Naive B cell (primary cell): ENCODE measurements at places on chromosomes 1 and 21.

DNA sequence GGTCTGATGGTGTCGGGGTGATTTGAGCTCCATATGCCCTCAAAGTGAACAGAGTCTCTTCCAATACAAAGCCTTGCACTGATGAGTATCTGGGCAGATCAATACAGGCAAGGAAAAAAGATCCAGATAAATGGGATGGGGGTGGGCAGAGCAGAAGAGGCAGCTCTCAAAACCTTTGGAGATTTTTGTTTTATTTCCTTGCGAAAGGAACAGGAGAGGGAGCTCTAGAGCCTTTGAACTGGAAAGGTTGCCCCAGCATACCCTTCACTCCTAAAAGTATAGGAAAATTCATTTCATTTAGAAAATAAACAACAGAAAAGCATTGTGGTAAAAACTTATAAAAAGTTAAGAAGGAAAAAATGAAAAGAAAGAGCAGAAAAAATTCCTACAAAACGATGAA is 31.4 kb upstream of the OLIG2 start:
- no peaks in the 10 kb centered on the region for H3K4me1 ChIP-seq
- H3K27ac ChIP-seq: no peak overlapping the region
- H3K4me3 ChIP-seq: no peak overlapping the region
- H3K36me3 ChIP-seq: no peaks in the 10 kb centered on the region
- no peak for DNase-seq
- H3K27me3 ChIP-seq: peaks cover 50% of the 10 kb centered on the region

- no peaks in the 10 kb centered on the region for H3K27me3 ChIP-seq
- no peak overlapping the region for H3K4me3 ChIP-seq
- no peaks in the 10 kb centered on the region for H3K4me1 ChIP-seq
Observed at GRCh38 chr1:73034271-73034670, 751.9 kb upstream of the NEGR1 start.

GRCh38 chr1:61583703-61584102 is 141.2 kb downstream of the TM2D1 start:
- no peak overlapping the region for H3K27ac ChIP-seq
- no peak overlapping the region for H3K4me3 ChIP-seq
- no peaks in the 10 kb centered on the region for H3K4me1 ChIP-seq
- no peaks in the 10 kb centered on the region for H3K36me3 ChIP-seq

DNA sequence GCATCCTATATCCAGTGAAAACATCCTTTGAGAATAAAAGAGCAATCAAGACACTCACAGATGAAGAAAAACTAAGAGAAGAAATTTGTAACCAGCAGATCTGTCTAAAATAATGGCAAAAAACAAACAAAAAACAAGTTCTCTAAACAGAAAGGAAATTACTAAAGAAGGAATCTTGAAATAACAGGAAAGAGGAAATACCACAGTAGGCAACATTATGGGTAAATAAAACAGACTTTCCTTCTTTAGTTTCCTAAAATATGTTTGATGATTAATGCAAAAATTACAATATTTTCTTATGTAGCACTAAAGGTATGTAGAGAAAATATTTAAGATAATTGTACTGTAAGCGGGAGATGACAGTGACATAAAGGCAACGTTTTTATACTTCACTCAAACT is 23.5 kb downstream of the SLC19A1 start:
- no peaks in the 10 kb centered on the region for H3K4me1 ChIP-seq
- no peak overlapping the region for H3K4me3 ChIP-seq
- H3K27ac ChIP-seq: no peak overlapping the region
- no peak for DNase-seq

- no peak for DNase-seq
- H3K4me3 ChIP-seq: no peak overlapping the region
- H3K36me3 ChIP-seq: no peaks in the 10 kb centered on the region
- H3K4me1 ChIP-seq: no peaks in the 10 kb centered on the region
- no peaks in the 10 kb centered on the region for H3K27me3 ChIP-seq
Observed at GRCh38 chr21:45804809-45805313, 161.3 kb downstream of the PCBP3 start.

GRCh38 chr21:42525676-42526378 is 12.2 kb downstream of the SLC37A1 start:
- H3K27ac ChIP-seq: peak overlapping the region; percentile 100
- H3K36me3 ChIP-seq: peaks cover 22% of the 10 kb centered on the region
- H3K4me1 ChIP-seq: peaks cover 74% of the 10 kb centered on the region
- no peaks in the 10 kb centered on the region for H3K27me3 ChIP-seq

DNA sequence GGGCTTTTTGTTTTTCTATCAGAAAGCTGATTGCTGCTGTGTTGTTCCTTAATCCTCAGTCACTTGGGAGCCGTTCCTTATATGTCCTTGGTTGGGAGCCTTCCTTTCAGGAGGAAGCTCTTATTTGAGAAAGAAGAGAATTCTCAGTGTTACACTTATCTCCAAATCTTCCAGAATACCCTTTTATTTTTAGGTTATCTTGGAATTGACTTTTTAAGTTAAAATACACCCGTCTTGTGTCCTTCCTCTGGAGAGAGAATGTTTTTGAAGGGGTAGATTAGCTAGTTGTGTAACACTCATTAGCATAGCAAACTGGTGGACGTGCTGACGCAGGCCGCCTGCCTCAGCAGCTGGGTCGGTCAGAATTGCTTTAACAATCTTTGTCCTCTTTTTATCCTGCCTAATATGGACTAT is 42.1 kb downstream of the LRRC8B start:
- H3K27ac ChIP-seq: no peak overlapping the region
- H3K4me3 ChIP-seq: no peak overlapping the region
- no peak for DNase-seq
- peaks cover 20% of the 10 kb centered on the region for H3K36me3 ChIP-seq

- H3K27ac ChIP-seq: no peak overlapping the region
- peaks cover 8% of the 10 kb centered on the region for H3K27me3 ChIP-seq
- H3K4me3 ChIP-seq: no peak overlapping the region
- H3K36me3 ChIP-seq: no peaks in the 10 kb centered on the region
Observed at GRCh38 chr1:51605961-51606723, 10.8 kb upstream of the OSBPL9 start.

DNA sequence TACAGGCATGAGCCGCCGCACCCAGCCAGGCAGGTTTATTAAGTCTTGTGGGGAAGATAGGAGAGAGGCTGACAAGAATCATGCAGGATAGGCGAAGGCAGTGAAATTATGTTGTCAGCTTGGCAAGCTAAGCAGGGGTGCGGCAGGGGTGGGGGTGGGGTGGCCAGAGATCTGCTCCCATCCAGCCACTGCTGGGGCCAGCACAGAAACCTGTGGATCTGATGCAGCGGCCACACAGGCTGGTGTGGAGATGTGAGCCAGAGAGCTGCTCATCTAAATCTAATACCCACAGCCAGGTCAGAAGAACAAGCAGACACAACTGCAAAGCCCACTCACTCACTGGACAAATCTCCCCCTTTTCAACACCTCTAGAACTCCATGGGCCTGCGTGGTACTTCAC is 68.7 kb downstream of the KCTD3 start:
- no peak for DNase-seq
- peaks cover 5% of the 10 kb centered on the region for H3K27me3 ChIP-seq
- H3K27ac ChIP-seq: no peak overlapping the region
- no peaks in the 10 kb centered on the region for H3K4me1 ChIP-seq

DNA sequence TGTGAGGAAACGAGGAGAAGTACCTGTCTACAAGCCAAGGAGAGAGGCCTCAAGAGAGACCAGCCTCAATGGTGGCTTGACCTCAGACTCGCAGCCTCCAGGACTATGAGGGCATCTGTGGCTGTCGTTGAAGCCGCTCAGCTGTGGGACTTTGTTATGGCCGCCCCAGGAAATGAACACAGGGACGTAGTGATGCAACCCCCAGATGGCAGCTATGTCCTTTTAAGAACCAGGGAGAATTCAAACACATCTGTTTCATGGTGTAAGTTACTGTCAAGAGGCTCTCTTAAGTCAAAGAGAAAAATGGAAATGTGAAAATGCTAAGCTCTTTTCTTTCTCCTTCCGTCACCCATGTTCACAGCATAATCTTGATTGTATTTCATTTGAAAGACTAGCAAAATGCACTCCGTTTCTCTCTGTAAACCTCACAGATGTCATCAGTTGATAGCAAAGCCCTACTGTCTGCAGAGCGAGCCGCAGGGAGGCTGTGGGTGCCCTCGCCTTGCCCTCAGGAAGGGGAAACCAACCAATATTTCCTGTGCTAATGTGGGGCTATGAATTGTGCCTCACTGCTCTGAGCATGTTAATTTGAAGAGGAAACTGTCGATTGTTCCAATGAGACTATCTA is 21.3 kb downstream of the UBASH3A start:
- peaks cover 22% of the 10 kb centered on the region for H3K4me1 ChIP-seq
- H3K27me3 ChIP-seq: peaks cover 44% of the 10 kb centered on the region
- H3K4me3 ChIP-seq: peak overlapping the region; percentile 77

GRCh38 chr1:19564366-19564765 is 79.0 kb upstream of the CAPZB start:
- H3K27me3 ChIP-seq: no peaks in the 10 kb centered on the region
- H3K36me3 ChIP-seq: no peaks in the 10 kb centered on the region
- H3K4me1 ChIP-seq: no peaks in the 10 kb centered on the region
- no peak overlapping the region for H3K27ac ChIP-seq

DNA sequence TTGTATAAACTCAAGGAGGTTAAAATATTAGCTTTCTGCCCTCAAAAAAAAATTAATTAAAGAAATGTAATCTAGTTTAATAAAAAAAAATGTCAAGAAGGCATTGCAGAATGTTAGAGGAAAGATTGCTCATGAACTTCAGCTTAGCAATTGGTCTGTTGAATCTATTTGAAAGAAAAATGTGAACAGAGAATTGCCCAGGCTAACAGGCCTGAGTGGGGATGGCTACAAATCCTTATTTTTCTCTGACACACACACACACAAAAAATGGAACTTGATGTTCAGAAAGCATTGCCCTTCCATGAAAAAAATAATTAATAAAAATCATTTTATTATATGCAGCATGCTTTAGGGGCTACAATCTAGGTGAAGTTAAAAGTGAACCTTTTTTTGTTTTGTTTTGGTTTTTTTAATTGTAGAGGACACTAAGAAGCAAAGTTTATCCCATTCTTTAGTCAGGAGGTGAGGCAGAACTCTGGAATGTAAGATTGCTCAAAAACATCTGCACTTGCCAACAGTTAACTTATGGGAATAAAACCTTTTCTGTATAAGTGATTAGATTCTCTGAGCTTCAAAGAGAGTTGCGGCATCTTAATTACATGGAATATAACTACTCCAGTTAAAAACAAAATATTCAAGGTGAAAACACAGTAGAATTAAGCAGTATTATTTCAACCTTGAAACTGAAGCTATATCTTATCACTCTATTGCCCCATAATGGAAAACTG is 658.5 kb upstream of the ADGRL2 start:
- no peaks in the 10 kb centered on the region for H3K4me1 ChIP-seq
- DNase-seq: no peak
- no peak overlapping the region for H3K4me3 ChIP-seq

DNA sequence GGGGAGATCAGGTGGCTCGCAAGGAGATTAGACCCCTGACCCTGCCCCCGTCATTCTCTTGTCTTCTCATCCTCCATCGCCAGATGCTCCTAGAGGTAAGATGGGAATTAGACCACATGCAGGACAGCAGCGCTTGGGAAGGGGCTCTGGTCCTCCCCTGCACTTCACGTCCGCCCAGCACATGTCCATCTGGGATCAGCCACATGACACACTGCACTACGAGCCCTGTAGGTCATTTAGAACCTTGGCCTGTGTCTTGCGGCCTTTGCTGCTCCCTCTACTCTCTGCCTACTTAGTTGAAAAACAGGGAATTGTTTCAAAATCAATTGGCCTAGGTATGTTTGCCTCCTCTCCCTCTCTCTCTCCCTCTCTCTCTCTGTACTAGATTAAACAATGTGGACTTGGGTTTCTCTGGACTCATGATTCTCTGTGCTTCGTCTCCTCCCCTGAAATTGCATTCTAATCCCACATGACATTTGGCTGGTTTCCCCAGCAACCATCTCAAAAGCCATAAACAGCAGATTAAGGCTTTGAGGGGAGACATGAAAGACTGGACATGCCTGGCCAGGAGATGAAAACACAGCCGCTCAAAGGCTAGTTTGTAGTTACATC is 3.8 kb upstream of the NCMAP start:
- no peaks in the 10 kb centered on the region for H3K36me3 ChIP-seq
- H3K4me1 ChIP-seq: peaks cover 58% of the 10 kb centered on the region
- peaks cover 12% of the 10 kb centered on the region for H3K27me3 ChIP-seq
- H3K27ac ChIP-seq: peak overlapping the region; percentile 44
- no peak for DNase-seq
